GM04504 (cell line): ENCODE measurements at places on chromosomes 12 and 14.
A peak's percentile ranks its signal among the peaks of the same experiment; 100 is the strongest.

DNA sequence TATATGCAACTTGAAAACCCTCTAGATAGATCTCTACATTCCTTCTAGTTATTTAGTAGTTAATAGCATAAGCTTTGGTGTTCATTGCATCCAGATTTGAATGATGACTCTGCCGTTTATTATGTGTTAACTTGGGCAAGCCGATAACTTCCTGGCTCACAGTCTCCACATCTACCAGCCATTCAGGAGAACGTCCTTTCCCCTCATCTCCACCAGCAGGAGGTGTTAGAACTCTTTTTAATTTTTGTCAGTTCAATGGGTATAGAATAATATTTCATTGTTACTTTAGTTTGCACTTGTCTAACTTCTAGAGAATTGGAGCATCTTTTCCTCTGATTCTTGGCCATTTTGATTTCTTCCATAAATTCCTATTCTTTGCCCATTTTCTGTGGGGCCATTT is 30.0 kb upstream of the WSCD2 start:
- no peak for DNase-seq

DNA sequence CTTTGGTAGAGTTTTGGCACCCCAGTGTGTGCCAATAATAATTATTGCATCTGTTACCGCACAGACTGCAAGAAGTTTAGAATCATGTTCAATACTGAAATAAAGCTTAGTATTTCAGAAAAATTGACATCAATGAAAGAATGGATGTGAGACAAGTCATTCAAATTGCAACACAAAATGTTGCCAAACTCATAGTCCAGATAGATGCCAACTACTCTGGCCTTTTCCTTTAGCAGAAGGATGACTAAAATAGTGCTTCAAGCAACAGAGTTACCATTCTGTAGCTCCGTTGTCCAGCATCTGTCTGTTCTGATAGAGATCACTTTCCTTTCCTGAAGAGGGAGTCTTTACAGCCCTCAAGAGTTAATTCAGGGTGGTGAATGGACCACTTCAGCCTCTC is 77.5 kb downstream of the LIN7A start:
- no peak for DNase-seq

DNA sequence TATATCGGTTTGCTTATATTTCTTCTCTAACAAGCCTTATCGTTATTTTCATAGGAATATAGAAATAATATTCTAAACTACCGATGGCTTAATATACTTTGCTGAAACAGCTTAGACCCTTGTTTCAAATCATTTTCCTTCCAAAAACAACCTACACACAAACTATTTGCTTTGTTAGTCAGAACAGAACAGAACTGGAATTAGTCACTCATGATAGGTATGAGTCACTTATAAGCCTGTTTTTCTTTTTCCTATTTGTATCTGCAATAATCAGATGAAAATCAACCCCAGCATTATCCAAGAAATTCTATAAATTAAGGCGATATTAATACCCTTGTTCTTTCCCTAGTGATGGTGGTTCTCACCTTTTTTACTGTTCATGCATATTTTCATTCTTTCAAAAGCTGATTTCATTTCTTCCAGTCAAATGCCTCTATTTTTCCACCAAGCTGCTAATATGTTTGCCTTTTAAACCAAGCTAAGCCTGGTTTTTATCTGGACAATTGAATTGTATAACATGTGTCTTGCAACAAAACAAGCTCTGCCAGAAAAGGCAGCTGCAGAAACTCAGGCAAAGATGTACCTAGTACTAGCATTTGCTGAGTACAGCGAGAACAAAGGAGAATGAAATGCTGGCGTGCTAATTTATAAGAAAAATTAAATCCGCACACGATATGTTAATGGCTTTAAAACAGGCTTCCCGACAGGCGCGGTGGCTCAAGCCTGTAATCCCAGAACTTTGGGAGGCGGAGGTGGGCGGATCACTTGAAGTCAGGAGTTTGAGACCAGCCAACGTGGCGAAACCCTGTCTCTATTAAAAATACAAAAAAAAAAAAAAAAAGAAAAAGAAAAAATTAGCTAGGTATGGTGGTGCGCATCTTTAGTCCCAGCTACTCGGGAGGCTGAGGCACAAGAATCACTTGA is 1418.2 kb downstream of the AACS start:
- no peak for DNase-seq

DNA sequence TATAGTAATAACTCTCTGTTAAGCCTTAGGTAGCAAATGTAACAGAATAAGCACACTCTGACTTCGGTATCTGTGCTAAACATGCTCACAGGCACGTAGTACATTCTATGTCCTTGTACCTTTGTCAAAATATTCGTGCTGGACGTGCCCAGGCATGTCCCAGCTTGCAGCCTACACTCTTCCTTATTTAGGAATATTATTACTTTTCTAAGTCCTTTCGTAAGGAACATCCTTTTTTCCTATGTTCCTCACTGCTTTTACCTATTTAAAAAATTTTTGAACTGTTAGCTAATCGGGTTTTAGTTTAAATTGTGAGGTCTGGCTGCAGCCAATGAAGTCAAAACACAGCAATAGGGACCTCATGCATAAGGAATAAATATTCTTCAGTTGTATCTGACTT is 24.1 kb upstream of the UBC start:
- no peak for DNase-seq

DNA sequence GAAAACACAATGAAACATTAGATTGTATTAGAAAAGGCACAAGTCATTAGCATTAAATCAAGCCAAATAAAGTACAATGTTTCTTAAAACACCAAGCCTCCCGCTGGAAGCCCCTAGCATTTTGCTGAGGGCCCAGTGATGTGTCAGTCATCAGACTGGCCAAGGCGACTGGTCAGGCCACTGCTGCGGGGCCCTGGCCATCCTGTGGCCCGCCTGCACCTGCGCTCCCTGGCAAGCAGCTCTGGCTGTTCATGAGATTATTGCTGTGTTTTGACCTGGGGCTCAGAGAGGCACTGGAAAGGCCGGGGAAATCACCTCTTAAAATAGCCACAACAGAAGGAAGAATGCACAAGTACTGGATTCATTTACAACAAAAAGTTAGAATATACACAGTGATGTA is 24.2 kb upstream of the AMN start:
- no peak for DNase-seq

DNA sequence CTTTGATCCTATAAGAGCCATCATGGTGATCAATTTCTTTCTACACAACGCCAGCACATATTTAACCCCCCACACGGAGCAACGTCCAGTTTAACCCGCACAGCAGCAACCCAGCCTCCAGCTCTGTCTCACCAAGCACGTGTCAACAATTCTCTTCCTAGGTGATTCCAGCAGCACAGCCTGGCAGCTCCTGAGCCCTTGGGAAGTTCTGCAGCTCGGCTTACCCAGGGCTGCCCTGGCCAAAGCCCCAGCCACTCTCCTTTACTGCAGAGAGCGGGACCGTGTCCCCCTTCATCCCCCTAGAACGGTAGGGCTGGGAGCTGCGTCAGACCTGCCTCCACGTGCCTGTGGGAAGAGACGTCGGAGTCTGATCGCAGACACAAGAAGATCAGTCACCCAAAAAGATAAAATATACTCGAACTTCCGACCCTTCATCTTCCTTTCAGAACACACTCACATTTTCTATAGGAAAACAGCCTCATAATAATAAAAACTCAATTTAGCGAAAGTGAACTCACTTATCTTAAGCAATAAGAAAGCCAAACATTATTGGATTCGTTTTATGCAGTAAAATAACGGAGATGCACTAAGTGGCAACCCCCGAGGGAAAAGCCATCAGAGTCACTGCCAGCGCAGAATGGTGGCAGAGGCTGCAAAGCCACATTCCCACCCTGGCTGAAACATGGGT is 7.6 kb downstream of the TMEM121 start:
- no peak for DNase-seq

GRCh38 chr12:78007173-78007572 is 176.5 kb downstream of the NAV3 start:
- DNase-seq: no peak

- no peak for DNase-seq
These were observed 137.7 kb downstream of the SPTSSA start for GRCh38 chr14:34324363-34324795.

- no peak for DNase-seq
These were observed 2.4 kb upstream of the TRIM9 start for GRCh38 chr14:51097287-51097686.

GRCh38 chr14:69504775-69505174 is 20.2 kb downstream of the PLEKHD1 start:
- DNase-seq: no peak

DNA sequence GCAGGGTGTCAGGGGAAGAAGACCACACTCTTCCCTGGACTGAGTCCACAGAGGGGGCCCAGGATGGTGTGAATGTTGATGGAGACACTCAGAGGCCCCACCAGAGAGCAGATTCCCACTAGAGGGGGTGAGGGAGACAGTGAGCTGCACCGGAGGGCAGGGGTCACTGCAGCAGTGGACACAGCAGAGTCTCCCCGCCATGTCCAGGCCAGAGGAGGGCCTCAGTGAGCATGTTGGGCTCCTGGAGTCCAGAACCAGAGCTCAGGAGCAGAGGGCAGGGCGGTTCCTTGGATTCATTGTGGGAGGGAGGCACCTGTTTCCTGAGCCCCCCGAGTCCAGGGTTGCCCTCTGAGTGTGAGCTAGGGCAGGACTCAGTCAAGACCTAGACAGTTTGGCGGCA is 1.8 kb upstream of the KRT82 start:
- DNase-seq: no peak

GRCh38 chr12:112598626-112599025 is 179.9 kb downstream of the PTPN11 start:
- DNase-seq: no peak

DNA sequence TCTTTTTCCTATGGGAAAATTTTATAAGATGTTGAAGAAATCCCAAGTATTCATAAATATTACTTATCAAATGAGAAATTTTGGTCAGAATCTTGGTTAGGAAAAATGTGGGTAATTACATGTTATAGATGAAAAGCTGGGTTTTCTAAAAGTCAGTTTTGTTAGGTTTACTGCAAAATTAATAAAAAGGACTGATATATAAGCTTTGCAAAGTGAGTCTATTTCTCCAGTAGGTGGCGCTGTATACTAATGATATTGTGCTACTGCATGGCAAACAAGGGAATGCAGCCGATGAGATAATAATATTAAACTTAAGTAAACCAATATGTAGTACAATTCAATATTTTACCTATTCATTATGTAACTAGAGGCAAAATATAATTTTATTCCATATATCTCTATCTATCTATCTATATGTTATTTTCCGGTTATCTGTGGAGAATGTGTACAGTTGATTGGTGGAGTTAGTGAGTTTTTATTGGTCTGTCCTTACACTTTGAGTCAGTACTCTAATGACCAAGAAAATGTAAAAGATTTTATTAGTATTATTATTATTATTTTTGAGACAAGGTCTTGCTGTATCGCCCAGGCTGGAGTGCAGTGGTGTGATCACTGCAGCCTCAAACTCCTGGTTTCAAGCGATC is 32.9 kb downstream of the MIPOL1 start:
- peak; percentile 32 for DNase-seq

DNA sequence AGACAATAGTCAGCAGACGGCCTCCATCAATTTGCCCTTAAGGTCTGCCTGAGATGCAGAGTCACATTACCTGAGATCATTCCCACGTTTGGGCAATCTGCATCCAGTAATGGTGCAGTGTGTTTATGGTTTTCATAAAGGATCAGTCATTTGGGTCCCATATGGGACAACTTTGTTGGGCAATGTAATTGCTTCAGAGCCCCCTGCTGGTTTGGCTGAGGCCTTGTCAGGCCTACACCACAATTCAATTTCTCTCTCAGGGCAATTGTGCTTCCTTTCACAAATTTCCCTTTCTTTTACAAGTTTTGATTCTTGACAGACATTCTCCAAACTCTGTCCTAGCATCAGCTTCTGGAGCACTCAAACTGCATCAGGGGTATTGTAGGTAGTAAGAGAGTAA is 191.2 kb upstream of the SSTR1 start:
- no peak for DNase-seq

DNA sequence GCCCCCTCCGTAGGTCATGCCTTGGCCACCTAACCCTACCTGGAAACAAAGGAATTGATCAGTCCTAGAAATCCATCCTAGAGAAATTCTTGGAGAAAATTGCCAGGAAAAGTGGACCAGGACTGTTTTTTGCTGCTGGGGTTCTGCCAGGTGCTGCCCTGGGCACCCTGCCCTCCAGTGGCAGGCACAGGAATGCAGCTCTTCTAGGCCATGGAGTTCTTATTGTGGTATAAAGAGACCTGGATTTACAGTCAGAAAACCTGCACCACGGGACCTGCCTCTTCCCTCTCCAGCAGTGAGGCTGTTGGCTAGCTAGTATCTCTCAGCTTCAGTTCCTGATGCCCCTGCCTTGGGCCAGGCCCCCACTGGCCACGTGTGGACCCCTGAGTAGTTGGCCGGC is 59.7 kb downstream of the SLC24A4 start:
- DNase-seq: no peak

- no peak for DNase-seq
These were observed 72.4 kb downstream of the BICD1 start for GRCh38 chr12:32179011-32179395.

DNA sequence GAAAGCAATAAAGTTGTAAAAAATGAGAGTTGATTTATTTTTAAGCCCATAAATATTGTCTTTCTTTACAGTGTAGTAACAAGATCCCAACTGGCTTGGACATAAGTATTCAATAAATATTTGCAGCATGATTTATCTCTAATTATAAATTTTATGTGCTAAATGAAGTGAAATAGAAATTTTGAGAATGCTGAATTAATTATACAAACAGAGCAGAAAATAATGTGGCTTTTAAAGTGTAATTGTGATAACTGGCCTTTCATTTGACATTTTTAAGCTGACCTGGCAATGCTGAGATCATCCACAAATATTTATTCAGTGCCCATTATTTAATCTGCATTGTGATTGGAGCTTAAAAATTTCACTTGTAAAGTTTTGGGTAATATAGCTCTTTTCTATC is 201.6 kb upstream of the NAV3 start:
- DNase-seq: no peak

- DNase-seq: no peak
These were observed 192.1 kb upstream of the AMIGO2 start for GRCh38 chr12:47271800-47272239.

GRCh38 chr14:32457213-32457920 is 128.3 kb downstream of the AKAP6 start:
- no peak for DNase-seq

DNA sequence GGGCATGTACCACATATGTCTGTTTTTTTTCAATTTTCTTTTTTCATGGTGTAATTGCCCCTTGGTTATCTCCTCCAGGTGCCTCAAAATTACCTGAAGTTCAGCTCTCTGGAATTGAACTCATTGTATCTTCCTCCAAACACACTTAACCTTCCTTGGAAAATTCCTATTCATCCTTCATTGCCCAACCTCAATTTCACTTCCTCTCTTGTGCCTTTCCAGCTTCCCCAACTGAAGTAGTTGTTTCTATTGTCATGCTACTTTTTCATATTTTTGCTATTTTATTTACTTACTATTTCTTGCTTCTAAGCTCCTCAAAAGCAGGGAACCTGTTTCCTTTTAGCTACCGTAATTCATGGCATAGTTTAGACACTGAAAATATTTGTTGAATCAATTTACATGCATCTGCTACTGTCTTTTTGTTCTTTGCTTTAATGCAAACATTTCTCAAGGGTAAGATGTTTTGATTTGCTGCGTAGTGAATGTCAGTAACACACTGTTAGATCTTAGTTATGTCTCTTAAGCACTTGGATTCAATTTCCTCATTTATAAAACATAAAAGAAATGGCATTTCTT is 37.0 kb upstream of the STXBP6 start:
- no peak for DNase-seq

- no peak for DNase-seq
These were observed 300 bp upstream of the TTC5 start for GRCh38 chr14:20306079-20306423.

GRCh38 chr14:49876563-49877127 is 16.2 kb upstream of the ARF6 start:
- no peak for DNase-seq

GRCh38 chr12:4794491-4794890 is 74.3 kb downstream of the GALNT8 start:
- DNase-seq: no peak
